SK-N-SH treated with all-trans-retinoic acid at 6 μM for 48 hours (cell line): ENCODE measurements at places on chromosomes 7 and 10.

DNA sequence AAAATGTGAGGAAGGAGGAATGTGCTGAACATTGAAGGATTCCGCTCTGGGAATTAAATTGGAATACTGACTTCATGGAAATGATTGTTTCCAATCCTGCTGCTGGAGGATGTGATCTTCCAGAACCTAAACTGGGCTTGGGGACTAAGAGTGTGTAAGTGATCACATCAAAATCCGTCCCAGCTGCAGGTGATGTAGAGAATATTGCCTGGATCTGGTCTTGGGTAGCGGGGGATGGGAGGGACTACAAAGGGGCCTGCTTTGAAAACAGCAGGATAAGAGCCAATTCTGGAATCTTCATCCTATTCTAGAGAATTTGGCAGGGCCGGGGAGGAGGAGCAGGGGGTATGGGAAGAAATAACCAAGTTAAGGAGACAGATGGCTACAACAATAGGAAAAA, 552.2 kb upstream of the FZD8 start:
- ATAC-seq, result no peak

- ATAC-seq, result peak; percentile 2; the same call in 2 of the 3 replicates
Measured at GRCh38 chr7:139681463-139681755, 96.4 kb downstream of the HIPK2 start.

GRCh38 chr7:521221-522070, 1.8 kb upstream of the PDGFA start:
- ATAC-seq, result peak; percentile 2; the same call in 1 of the 3 replicates

DNA sequence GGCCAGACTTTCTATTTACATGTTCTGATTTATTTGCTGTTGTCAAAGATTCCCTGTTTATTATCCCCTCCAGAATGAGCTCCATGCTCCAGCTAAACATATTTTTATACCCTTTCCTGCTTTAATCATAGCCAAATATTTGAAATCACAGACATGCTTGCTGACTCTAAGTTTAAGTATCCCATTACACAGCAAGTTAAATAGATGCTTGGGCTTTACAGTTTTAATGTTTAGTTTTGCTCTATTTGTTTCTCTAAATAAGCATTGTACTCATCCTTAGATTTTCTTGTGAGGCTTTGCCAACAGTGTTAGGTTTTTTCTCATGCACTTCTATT, 196.8 kb downstream of the TAX1BP1 start:
- no peak; the same call in 2 of the 3 replicates for ATAC-seq

- ATAC-seq, result no peak
Measured at GRCh38 chr10:20743942-20744341, 153.2 kb downstream of the NEBL start.

DNA sequence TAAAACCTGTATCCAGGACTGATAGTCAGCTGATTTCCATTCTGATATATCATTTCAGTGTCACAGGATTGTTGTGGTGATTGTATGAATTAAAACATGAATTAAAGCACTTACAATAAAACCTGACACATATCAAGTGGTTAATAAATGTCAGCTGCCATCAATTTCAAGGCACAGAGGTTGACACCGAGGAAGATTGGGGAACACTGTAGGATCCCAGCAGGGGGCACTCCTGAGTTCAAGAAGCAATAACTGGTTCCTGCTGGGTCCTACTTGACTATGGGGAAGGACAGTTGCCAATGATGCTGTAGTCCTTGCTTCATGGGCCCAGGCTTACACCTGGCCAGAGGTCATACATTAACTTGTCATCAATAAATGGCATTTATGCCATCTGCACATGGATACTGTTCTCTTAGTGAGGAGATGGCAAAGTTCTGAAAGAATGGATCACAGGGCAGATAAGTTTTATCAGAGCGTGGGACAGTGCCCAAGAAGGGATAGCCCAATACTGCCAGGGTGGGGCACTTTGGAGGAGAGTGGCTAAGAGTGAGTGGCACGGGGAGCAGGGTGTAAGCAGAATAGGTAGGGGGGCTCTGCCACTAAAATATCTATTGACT, 24.1 kb downstream of the FZD1 start:
- peak; percentile 63 for ATAC-seq

DNA sequence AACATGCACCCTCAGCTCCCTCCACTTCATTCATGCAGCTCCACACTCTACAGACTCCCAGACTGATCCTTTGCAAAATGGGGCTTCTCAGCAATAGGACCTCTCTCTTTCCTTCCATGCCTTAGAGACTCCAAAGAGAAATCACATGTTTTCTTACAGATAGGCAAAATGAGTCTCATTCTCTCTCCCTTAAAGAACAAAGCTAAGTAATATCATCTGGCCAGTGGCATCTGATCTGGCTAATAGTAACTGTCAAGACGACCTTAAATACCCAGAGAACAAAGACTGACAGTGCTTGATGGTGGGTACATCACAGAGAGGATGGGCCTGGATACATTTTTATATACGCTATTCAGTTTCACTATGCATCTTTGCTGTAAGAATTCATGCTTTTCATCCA, 43.1 kb upstream of the CALD1 start:
- peak; percentile 22; the same call in 1 of the 3 replicates for ATAC-seq

DNA sequence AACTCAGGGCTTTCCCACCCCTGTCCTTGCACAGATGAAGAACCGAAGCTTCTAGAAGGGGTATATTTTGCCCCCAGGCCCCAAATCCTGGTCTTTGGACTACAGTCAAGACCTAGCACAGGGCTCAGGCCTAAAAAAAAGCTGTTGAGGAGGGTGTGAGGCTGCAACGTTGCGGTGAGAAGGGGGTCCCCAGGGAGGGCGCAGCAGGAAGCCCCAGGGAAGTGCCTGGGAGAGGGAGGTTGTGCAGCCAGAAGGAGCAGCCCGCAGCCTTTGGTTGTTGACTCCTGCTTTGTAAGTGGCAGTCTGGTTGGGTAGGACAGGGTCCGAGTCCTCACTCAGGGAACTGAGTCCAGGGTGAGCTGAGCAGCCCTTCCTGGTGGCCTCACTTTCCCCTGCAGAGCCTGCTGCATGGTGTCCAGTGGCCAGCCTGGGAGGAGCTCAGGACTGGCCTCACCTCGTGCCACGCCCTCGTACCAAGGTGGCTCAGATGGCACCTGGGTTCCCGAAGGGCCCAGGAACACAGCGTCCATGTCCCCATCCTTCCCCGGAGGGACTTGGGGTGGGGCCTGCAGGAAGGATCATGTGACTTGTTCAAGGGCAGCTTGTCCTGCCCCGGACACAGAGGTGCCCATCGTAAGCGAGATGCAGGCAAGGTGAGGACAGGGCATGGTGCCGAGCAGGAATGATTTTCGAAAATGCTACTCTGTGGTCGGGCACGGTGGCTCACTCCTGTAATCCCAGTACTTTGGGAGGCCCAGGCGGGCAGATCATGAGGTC, 166.4 kb upstream of the TNRC18 start:
- ATAC-seq, result no peak

DNA sequence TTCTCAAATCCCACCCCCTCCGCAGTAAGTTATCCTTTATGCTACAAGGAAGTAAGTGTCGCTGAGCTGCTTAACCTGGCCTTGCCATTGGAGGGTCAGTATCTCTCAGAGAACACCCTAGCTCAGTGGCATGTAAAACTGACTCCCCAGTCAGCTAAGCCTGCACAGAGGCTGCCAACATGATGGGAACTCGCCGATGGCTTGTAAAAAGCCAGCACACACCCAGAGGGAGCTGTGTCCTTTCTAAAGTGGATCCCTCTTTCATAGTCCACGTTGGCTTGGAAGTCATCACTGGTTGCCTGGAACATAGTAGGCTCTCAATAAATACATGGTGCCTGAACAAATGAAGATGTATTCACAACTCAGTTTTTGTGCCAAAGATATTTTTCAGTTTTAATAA, 249.1 kb upstream of the YAE1 start:
- no peak for ATAC-seq

DNA sequence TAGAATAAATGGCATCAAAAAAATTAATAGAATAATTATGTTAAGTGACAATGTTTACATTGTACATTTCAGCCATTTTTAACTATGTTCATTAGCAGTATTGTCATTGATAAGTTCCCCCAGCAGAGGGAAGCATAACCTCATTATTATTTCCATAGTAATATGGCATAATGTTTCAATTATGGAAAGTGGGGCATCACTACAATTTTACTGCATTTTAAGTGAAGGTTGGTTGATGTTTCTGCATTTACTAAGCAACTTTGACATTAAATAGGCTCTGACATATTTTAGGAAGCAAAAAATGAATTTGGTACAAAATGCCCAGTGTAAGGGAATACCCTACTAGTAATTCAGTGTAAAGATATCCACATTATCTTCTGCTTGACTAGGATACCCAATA, 218.3 kb downstream of the SEMA3A start:
- peak; percentile 88 for ATAC-seq
